ENCODE measurements at places on chromosomes 2 and 18.

DNA sequence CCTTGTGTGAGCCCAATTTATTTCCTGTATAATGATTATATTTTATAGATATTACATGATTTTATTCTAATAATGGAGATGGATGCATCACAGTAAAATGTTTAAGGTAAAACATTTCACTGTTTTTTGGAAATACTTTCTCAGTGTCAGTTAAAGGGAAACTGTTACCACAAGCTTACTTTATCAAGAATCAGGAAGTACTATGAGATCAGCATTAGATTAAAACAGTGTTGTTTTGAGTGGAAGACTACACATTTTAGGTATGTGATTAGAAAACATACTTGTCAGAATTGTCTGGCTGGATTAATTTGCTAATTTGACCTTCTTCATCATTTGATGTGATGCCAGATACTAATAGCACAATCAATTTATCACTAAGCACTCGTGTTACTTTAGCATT lies at the start of gene HRH4:
Gene HRH4, plus strand, starts transcription at position 250 of the 400 bp plus-strand sequence. Its CDS starts 92 bp downstream, at position 342.
- DNase-seq: no peak

DNA sequence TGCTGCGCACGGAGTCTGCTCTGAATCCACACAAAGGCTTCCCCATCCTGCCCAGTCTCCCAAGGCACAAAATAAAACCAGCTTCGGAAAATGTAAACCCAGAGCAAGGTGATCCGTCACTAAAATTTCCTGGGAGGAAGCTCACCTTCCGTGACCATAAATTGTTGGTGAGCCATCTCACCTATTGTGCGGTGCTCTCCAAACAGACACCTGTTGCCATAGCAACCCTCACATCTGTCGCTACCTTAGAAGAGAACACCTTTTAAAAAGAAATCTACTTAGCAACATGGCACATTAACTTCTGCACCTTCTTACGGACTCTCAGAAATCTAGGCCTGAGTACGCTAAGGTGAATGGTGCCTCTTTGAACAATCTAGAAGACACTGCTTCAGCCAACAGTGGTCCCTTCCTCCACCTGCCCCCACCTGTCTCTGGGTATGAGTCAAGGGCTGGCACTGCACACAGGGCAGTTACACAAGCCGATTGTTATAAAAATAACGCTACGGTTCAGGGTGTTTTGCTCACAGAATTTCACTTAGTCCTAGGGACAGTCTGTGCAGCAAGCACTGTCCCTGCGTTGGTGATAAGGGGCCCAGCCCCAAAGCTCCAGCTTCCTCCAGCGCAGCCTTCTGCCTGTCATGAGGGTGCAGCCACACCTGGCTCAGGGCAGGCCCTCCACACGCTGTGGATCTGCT lies 114.9 kb upstream of the ID2 start:
- no peak for DNase-seq

DNA sequence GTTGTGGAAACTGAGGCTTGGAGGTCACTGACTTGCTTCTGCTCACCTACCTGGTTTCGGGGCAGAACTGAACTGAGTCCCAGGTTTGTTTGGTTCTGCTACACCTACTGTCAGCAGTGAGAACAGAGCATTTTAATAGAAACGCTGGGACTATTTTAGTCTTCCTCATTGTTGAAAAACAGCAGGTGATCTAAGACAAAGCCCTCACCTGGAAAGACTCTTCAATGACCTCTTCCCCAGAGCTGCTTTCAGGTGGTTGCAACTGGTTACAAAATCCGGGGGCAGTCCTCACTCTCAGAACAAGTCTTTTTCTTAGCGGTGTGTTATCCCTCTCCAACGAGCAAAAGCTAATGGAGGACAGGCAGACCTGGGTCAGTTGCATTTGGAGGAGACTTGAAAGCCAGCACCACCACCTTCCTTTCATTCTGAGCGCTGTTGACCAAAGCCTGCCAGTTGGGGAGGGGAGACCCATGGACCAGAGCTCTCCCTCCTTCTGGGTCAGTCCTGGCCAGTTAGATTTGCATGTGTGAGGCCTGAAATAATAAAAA lies 217.0 kb downstream of the NCK2 start:
- DNase-seq: no peak

DNA sequence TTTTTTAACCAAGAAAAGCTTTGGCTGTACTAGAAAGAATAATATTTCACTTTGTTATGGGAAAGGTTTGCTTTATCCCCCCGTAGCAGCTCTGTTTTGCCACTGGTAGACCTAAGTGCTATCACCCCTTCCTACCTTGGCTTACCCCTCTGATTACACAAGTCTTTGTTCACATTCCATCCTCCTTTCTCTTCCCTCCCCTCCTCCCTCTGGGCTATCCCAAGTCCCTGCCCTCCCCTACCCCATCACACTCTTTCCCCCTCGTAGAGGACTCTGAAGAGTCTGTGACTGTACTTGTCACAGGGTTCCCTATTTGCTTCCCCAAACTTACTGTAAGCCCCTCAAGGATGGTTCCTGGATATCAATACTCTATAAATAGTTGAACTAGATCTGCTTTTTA lies 152.9 kb upstream of the NOSTRIN start:
- DNase-seq: no peak

DNA sequence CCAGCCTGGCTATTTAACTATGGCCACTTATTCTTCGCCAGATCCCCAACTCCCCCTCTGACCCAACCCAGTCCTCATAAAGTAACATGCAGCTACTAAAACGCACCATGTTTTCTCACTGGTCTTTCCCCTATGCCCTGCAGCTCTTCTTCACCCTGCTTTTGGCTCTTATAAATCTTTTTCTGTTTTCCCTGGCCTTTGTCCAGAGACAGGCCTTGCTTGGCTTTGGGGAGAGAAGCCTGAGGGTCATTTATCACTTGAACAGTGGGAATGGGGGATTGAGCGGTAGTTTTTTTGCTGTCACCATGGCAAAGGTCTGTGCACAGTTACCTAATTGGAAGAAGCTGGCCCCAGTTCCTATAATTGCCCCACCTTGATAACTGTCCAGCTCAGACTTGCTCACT lies 202.9 kb upstream of the NT5C1B start:
- no peak for DNase-seq

- DNase-seq: no peak
These were observed 43.7 kb downstream of the SH3BP4 start for GRCh38 chr2:234995332-234996068.

DNA sequence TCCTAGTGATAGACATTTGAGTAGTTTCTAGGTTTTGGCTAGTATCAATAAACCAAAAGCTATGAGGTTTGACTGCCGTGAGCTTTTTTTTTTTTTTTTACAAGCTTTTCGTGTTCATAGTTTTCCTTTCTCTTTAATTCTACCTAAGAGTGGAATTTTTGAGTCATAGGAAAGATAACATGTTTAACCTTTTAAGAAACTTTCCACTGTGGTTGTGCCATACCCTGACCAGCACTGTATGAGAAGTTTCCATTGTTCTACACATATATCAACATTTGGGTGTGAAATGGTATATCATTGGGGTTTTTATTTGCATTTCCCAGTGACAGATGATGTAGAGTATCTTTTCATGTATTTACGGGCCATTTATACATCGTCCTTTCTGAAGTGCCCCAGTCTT lies 31.7 kb downstream of the UBE2F start:
- no peak for DNase-seq

GRCh38 chr18:79518028-79518682 lies 122.4 kb downstream of the NFATC1 start:
- DNase-seq: no peak

DNA sequence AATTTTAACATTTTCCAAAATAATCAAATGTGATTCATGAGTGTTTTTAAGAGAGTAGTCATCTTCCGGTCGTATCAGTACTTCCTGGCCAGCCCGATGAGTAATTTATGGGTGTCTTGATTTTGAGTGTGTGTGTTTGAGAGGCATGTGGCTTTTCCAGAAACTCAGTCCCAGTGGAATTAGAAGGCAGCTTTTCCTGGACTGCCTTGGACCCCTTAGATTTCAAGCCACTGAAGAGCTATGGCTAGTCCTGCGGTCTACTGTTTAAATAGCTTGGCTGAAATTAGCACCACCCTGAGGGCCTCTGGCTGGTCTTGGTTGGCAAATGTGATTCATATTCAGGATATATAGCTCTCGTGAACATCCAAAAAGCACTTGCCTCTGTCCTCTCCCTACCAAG lies 59.4 kb downstream of the HK2 start:
- no peak for DNase-seq

GRCh38 chr18:22683196-22683676 lies 249.9 kb upstream of the RBBP8 start:
- DNase-seq: peak; percentile 6

- DNase-seq: no peak
These were observed 210.0 kb downstream of the CDH2 start for GRCh38 chr18:27966881-27967280.

DNA sequence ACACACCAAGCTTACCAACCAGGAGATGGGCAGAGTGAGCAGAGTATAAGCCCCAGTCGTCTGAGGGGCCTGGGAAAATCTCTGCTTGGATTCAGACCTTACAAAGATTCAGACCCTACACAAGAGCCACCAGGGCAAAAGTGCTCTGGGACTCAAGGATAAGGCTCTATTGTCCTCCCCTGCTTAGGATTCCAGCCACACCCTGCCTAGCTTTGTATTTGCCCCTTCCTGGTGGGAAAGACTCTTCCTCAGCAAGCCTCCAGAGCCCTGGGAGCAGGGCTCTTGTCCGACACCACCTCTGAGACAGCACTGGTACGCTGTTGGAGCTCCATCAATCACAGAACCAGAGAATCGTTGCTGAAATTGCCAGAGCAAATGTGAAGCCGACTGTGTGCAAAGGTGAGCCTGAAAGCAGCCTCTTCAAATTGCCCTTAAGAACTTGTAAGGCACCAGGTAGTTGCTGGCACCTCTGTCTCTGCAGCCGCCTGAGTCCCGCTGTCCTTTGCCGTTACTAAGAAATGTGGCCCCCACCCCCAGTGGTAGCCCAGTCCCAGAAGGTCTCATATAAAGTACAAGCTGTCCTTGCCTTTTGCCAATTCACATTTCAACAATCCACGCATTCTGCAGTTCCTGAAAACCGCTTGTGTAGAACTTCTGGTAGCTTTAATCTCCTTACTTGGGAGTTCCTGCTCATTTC lies 148.7 kb downstream of the CTIF start:
- no peak for DNase-seq

GRCh38 chr18:58091099-58091611 lies 47.1 kb downstream of the NEDD4L start:
- DNase-seq: no peak

GRCh38 chr2:52881606-52882005 lies 886.0 kb upstream of the CHAC2 start:
- DNase-seq: no peak

GRCh38 chr2:32949260-32949659 lies 2.5 kb downstream of the LTBP1 start:
- no peak for DNase-seq

- no peak for DNase-seq
These were observed 497.2 kb upstream of the SYT4 start for GRCh38 chr18:43774497-43774896.

GRCh38 chr18:8453528-8453927 lies 155.7 kb upstream of the RAB12 start:
- no peak for DNase-seq

All from LNCaP clone FGC (cell line).